ENCODE measurements at places on chromosomes 5 and 9.

DNA sequence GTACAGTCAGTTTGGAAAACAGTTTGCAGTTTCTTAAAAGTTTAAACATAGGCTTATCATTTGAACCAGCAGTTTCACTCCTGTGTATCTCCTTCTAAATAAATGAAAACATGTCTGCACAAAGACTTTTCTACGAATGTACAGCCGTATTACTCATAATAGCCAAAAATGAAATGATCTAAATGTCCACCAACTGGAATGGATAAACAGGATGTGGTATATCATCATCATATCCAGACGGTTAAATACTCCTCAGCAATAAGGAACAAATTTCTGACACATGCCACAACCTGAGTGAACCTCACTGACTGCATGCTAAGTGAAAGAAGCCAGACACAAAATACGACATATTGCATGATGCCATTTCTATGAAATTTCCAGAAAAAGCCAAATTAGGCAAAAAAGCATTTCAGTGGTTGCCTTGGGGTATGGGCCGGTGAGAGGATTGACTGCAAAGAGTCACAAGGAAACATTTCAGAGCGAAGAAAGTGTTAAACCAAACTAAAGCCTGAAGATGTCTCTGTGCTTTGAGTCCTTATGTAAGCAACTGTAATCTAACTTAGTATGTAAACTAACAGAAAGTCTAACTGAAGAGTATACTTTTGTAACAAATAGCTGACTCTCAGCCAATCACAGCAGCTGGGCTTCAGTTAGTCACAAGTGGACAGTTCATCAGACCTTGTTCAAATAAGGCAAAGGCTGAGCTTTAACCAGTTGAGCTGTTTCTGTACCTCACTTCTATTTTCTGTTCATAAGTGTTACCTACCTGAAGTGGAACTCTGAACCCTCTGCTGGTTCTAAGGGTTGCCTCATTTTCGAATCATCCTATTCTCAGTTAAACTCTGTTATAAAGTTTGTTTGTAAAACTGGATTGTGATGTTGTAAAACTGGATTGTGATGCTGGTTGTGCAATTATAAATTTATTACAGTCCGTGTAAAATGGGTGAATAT lies 65.2 kb downstream of the TRIO start:
- DNase-seq: peak; percentile 63

DNA sequence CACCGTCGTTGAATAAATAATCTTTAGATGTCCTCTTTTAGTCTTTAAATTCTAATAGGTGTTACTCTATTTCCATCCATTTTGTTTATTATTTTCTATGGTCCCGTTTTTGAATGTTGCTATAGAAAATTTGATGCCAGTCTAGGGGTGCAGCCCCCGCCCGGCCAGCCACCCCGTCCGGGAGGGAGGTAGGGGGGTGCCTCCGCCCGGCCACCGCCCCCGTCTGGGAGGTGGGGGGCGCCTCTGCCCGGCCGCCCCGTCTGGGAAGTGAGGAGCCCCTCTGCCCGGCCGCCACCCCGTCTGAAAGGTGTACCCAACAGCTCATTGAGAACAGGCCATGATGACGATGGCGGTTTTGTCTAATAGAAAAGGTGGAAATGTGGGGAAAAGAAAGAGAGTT lies 2372.2 kb upstream of the WWC1 start:
- no peak for DNase-seq

DNA sequence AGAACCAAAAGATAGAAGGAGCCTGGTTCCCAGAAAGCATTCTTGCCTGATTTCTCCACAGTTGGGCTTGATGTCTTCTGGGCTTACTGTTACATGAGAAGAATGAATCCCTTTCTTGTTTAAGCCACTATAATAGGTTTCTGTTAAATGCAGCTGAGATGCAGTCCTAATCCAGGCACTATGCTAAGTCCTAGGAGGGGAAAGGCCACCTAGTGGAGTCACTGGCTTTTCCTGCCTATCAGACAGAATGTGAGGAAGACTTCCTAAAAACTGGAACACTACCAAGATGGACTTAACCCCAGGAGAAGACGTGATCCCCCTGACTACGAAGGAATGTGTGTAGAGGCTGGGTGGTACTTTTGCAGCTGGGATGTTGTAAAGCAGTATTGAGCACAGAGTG lies 34.3 kb upstream of the FSD1L start:
- peak; percentile 18 for DNase-seq

GRCh38 chr9:134943836-134944235 lies 26.1 kb upstream of the FCN1 start:
- no peak for DNase-seq
